ENCODE measurements at places on chromosomes 2 and 18.

DNA sequence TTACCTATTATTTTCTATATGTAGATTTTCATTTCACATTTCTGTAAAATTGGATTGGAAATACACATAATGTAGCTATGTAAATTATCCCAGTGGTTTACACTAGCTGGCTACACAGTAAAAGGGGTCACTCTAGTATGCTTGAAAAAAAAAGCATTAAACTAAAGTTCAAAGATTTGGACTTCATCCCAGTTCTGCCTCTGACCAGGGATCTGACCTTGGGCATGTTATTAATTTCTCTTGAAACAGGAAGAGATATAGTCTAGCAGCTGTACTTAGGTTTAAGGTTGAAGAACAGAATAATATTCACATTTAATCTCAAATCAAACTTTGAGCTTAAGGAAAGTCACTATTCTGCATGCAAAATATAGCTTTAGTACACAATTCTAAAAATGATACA, 64.5 kb upstream of the RPE start:
- DNase-seq = no peak

- peak; percentile 23 for DNase-seq
Observed at GRCh38 chr2:205947621-205948495, 138.1 kb downstream of the INO80D start.

GRCh38 chr2:65791404-65791975, 359.1 kb upstream of the SPRED2 start:
- DNase-seq = no peak

GRCh38 chr2:159613651-159614285, 2.6 kb downstream of the BAZ2B start:
- DNase-seq = no peak

- DNase-seq = no peak
Observed at GRCh38 chr2:233242231-233242927, 9.1 kb upstream of the ATG16L1 start.

- DNase-seq = no peak
Observed at GRCh38 chr18:46437061-46437460, 220.0 kb downstream of the LOXHD1 start.

All from occipital lobe (tissue), 3 donors.